ENCODE measurements at places on chromosomes 6 and 20.

- no peak for DNase-seq
Measured at GRCh38 chr6:130610303-130610702, 216.9 kb upstream of the SMLR1 start.

- DNase-seq = no peak
Measured at GRCh38 chr20:48845721-48846306, 18.0 kb upstream of the PREX1 start.

- DNase-seq = no peak
Measured at GRCh38 chr6:4653141-4653540, 123.1 kb upstream of the CDYL start.

DNA sequence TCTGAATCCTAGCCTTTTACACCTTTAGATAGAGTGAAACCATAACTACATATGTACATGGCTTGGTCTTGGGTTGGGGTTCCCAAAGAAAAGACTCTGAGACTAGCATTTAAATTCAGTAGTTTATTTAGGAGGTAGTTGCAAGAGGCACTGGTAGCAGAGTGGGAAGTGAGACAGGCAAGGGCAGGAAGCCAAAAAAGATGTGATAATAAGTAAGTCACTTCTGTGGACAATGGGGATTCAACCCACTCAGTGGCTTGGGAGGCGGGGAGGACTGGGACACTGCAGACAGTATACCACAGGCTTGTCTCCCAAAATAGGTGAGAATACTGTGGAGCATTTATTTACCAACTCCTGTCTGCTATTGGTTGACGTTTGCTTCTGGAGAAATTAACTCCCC, 131.9 kb downstream of the SLC24A3 start:
- no peak for DNase-seq

DNA sequence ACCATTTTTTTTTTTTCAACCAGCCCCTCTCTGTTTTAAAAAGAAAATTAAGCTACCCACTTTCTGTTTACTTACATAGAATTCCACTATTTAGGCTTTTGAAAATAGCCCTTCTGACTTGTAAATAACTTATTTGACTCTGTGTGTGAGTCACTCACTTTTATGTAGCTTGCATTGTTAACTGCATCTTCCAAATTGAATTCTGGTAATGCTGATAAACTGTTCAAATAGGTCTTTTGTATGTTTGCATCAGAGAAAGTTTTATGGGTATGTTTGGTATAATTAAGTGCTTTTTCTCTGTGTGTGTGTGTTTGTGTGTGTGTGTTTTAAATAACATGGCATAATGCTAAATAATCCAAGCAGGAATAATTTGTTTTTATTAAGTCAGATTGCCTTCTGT, 360.1 kb downstream of the PLCB1 start:
- no peak for DNase-seq

DNA sequence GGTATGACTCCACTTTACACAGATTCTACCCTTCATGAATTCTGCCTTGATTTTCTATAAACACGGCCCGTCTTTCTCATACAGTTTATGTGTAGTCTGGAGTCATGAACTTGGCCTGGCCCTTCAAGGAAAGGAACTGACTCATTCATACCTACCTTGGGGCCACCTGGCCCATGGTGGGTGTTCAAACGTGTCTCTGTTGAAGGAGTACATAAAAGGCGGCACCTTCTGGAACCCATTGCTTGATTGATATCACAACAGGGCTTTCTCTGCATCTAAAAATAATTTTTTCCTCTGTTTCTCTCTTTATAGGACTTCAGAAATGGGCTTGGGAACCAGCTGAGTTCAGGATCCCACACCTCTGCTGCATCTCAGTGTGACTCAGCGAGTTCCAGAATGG, 363.0 kb upstream of the SOX4 start:
- no peak for DNase-seq

DNA sequence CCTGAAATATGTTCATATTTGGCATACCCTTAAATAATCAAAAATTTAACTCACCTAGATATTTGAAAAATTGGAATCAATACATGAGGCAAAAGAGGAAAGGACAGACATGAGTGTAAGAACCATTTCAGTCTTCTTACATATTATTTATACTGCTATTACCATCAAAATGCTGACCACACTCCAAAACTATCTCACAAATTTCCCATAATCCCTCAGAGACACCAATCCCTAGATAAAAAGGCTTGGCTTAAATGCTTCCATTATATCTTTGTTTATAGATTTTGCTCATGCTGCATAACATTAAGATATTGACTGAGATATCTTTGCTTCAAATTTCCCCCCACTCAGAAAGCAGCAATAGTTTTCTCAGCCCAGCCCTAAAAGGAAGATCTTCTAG, 11.7 kb upstream of the NT5DC1 start:
- no peak for DNase-seq

- peak; percentile 33 for DNase-seq
Measured at GRCh38 chr6:149965194-149966020, 1.7 kb downstream of the ULBP1 start.

DNA sequence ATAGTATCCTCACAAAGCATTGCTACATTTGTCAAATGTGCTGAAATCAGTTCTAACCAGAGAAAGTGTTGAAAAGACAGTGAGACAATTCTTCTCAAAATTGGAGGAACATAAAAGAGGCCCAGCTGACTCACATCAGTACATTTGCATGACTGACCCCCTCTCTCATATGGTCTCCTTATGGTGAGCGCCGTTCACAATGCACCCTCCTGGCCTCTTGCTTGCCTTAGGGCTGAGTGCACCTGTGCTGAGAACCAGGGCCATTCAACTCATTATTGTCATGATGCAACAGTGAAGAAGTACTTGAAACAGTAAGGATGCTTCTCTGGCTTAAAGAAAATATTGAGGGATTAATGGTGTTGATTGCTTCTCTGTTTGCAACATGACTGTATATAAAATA, 375.2 kb upstream of the AGPAT4 start:
- no peak for DNase-seq

DNA sequence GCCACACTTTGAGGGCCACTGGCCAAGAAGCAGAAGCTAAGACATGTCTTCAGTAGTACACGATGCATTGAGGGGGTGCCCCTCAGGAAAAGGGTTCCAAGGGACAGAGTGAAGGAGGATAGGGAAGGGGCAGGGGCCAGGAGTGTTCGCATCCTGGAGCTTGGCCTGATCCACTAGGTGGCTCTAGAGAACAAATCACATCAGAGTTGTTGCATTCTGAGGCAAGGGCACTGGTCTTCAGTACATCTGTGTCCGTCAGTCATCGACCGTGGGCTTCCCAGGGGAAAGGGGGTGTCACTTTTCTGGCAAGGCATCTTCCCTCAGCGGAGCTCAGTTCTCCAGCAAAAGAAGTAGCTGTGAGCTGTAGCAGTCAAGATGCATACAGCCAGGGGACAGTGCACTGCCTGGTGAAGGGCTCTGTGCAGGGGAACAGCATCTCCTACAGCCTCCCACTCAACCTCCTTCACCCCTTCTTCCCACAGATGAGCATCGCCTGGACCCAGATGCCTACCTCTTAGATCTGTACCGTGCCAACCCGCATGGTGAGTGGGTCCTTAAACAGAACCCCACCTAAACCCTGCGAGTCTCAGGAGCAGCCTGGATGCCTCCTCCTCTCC, 47.8 kb downstream of the ARHGAP40 start:
- DNase-seq = peak; percentile 18

DNA sequence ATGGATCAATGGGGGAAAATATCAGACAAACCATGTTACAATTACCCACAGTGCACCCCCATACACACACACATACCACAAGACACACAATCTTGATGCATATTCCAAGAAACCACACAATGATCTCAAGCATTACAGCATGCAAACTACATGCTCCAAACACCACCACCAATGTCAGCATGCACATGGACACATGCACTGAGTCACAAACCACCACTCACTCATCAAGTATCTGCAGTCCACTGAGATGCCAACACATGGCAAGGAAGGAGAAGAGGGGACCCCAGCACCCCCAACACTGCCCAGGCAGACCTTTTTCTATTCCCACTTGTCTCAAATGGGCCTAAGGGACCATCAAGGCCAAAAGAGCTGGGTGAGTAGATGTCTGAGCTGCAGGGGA, 91.6 kb downstream of the PREX1 start:
- DNase-seq = no peak

GRCh38 chr6:136751522-136751956, 40.7 kb downstream of the MAP3K5 start:
- DNase-seq = no peak

GRCh38 chr6:87182940-87183339, 27.6 kb downstream of the ZNF292 start:
- DNase-seq = no peak

Measured in stimulated activated CD4-positive, alpha-beta T cell treated with anti-CD3 and anti-CD28 coated beads, Interleukin-2, amount 100 ng/mL, for 24 hours (primary cell).